ENCODE measurements at places on chromosomes 16 and 17. TPM values are rescaled to one million over a fixed set of nuclear protein-coding genes. Genes with fewer than 3 reads are reported as not detected.

GRCh38 chr17:28906276-28906675, 3.4 kb upstream of the DHRS13 start:
- no peak for DNase-seq
- H3K4me1 ChIP-seq = peaks cover 20% of the 10 kb centered on the region
- H3K27ac ChIP-seq = no peak overlapping the region
- no peak overlapping the region for H3K4me3 ChIP-seq
- H3K36me3 ChIP-seq = peaks cover 50% of the 10 kb centered on the region
- no peaks in the 10 kb centered on the region for H3K27me3 ChIP-seq

ACTG1 gene
- 3,353 TPM for total RNA-seq

SCGB1C2 gene
- total RNA-seq = not detected

GRCh38 chr17:72205357-72205756, 84.5 kb downstream of the SOX9 start:
- no peak overlapping the region for H3K4me3 ChIP-seq
- no peaks in the 10 kb centered on the region for H3K36me3 ChIP-seq
- no peak overlapping the region for H3K27ac ChIP-seq
- no peaks in the 10 kb centered on the region for H3K27me3 ChIP-seq
- no peaks in the 10 kb centered on the region for H3K4me1 ChIP-seq

PLXDC1 gene
- total RNA-seq = 0.43 TPM

- peaks cover 2% of the 10 kb centered on the region for H3K27me3 ChIP-seq
- peak overlapping the region; percentile 96 for H3K27ac ChIP-seq
- peak overlapping the region; percentile 89 for H3K4me3 ChIP-seq
- H3K4me1 ChIP-seq = peaks cover 32% of the 10 kb centered on the region
- peaks cover 37% of the 10 kb centered on the region for H3K36me3 ChIP-seq
These were observed 430 bp downstream of the HAPSTR1 start for GRCh38 chr16:9091867-9092281.

PLEKHH3 gene
- 0.77 TPM for total RNA-seq

HS3ST2 gene
- not detected for total RNA-seq

DNA sequence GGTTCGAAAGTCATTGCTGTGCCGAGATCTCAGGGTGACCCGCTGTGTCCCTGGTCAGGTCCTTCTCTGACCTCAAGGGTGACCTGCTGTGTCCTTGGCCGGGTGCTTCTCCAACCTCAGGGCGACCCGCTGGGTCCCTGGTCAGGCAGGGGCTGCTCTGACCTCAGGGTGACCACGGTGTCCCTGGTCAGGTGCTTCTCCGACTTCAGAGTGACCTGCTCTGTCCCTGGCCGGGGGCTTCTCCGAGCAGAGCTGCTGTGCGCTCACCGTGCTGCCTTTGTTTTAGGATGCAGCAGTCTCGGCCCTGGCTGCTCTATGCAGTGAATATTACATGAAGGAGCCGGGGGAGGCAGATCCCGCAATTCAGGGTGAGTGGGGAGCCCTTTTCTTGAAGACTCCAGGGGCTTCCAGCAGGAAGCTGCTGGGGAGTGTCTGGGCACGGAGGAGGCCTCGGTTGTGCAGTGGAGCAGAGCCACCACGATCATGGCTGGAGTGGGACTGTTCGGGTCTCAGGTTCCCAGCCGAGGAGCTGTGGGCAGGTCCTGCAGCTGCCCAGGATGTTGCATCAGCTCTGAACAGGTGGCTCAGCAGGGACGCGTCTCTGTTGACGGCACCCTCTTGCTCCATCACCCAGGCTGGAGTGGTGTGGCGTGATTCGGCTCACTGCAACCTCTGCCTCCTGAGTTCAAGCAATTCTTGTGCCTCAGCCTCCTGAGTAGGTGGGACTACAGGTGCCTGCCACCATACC, 83.7 kb upstream of the ZNF750 start:
- H3K4me3 ChIP-seq = no peak overlapping the region
- H3K36me3 ChIP-seq = peaks cover 27% of the 10 kb centered on the region
- peaks cover 3% of the 10 kb centered on the region for H3K4me1 ChIP-seq
- H3K27ac ChIP-seq = no peak overlapping the region
- no peak for DNase-seq

- no peak for DNase-seq
- H3K36me3 ChIP-seq = no peaks in the 10 kb centered on the region
These were observed 229.0 kb upstream of the GSE1 start for GRCh38 chr16:85383836-85384832.

TMEM11 gene
- total RNA-seq = 33.5 TPM
